ENCODE measurements at places on chromosomes 1 and 21.

- no peak for DNase-seq
These were observed 30.9 kb upstream of the CADM3 start for GRCh38 chr1:159140474-159140873.

DNA sequence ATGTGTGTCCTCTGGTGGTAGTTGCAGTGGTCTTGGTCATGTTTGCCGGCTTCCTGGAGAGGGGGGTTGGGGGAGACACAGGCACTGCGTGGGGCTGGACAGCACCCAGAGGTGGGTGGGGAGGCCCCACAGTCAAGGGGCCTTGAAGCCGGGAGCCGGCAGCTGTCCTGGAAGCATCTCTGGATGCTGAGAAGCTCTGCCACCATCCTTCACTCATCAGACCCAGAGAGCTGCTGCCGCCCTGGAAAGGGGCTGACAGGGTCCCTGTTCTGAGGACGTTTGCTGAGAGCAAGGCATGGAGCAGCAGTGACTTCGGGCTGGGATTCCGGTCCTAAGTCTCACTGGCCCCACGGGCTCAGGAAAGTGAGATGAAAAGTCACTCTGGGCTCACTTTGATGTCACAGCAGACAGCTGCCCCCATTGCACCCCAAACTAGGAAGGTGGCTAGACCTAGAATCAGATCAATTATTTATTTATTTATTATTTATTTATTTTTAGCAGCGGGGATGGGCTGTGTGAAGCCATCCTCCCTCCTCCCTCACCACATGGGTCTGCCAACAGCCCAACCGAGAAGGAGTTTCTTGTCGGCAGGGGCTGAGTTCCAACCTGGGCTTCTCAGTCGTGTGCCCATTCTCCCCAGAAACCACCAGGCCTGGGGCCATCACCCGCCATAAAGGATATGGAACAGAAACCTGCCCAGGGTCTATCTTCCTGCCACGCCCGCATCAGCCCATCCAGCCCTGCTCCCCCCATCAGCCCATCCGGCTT is 547.4 kb downstream of the PTPRU start:
- no peak for DNase-seq

DNA sequence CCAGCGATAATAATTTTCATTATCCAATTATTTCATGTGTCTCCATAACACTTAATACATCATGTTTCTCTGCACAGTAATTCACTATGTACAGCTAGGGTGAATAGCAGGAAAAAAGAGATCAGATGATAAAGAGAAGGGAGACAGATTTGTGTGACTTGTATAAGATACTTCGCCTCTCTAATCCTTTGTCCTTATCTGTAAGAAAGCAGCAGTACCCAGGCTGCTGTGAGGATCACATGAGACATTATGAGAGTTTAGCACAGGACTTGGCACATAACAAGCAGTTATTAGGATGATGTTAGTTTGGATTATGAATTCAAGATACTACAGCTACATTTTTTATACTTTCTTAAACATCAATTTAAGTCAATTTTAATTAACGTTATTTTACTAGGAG is 6.3 kb downstream of the ERG start:
- DNase-seq = no peak

- no peak for DNase-seq
These were observed 3.6 kb downstream of the ACKR1 start for GRCh38 chr1:159208175-159208825.

- DNase-seq = no peak
These were observed 28.0 kb upstream of the FOXO6 start for GRCh38 chr1:41333146-41333784.

- DNase-seq = no peak
These were observed 307.3 kb downstream of the PTPRU start for GRCh38 chr1:29543586-29543985.

- DNase-seq = no peak
These were observed 257.7 kb downstream of the FAF1 start for GRCh38 chr1:50702395-50702794.

- no peak for DNase-seq
These were observed 70.0 kb upstream of the BCAR3 start for GRCh38 chr1:93751377-93752250.

DNA sequence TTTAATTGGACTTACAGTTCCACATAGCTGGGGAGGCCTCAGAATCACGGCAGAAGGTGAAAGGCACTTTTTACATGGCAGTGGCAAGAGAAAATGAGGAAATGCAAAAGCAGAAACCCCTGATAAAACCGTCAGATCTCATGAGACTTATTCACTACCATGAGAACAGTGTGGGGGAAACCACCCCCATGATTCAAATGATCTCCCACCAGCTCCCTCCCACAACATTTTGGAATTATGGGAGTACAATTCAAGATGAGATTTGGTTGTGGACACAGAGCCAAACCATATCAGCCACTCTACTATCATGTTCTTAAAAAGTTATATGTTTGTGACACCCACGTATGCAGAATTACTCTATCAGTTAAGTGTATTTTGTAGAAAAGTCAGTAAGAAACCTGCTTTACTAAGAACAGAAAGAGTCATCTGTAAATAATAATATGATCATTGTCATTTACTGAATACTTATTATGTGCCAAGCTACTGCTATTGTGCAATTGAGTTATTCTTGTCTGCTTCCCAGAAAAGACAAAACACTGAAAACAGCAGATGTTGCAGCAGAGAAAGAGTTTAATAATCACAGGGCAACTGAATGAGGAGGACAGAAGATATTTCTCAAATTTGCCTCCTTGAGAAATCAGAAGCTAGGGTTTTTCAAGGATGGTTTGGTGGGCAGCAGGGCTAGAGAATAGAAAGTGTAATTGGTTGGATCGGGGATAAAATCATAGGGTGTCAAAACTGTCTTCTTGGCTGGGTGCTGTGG is 207.7 kb upstream of the FGGY start:
- no peak for DNase-seq

- no peak for DNase-seq
These were observed 27.4 kb downstream of the CDCA8 start for GRCh38 chr1:37719572-37720195.

GRCh38 chr1:212970085-212970484 is 19.7 kb downstream of the VASH2 start:
- DNase-seq = no peak

GRCh38 chr1:187001198-187001889 is 172.6 kb downstream of the PLA2G4A start:
- peak; percentile 10 for DNase-seq

DNA sequence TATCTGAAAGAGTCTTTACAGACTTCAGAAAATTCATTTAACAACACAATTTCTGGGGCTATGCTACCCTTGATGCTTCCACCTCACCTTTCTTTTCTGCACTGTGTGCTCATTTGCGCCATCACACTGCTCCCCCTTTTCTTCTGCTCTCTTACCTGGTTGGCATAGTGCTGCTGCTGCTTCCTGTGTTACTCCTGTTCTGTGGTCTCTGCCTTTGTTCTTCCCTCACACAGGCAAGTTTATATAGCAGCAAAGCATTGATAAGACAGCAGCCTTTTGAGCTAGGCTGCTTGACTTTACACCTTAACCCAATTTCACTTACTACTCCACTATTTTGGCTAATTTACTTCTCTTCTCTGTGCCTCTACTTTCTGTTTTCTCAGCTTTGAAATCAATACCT is 18.3 kb downstream of the SGIP1 start:
- DNase-seq = no peak

- DNase-seq = no peak
These were observed at the start of gene LCE1E for GRCh38 chr1:152786077-152786476. TSS of gene LCE1E (plus strand) at chr1:152786257. CDS start at chr1:152787300, 1,043 bp downstream.

DNA sequence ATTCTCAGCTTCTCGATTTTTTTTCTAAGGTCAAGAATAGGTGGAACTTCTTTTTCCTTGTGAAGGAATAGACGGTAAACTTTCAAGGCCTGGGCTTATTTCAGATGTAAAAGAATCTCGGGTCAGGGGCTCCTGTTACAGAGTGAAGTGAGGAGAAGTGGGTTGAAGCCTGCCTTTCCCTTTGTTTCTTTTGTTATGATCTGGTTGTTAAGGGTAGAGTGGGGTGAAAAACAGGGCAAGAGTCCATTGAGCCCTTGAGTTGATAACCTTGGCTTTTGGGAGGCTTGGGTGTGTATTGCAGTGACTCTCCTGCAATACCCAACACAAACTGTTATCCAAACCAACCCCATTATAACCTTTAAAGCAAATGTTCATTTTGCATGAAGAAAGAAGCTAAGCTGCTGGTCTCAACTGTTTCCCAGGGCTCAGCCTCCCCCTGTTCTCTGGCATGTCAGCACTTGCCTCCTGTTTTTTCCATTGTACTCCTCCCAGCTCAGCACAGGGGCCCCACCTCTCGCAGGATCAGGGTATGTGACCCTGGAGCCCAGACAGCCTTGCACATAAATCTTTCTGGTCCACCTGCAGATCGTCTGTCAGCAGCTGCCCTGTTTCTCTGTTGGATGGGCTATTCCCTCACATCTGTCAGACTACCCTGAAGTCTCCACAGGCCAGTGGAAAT is 102.4 kb downstream of the CACHD1 start:
- DNase-seq = no peak
